ENCODE measurements at places on chromosomes 4 and X. TPM values are rescaled to one million over a fixed set of nuclear protein-coding genes. Genes with fewer than 3 reads are reported as not detected.

Gene ADGRG2
- 12.8 TPM for total RNA-seq

Gene SYTL4
- 32.8 TPM for total RNA-seq

Gene GAGE13
- total RNA-seq: not detected

Gene HTRA3
- 44.8 TPM for total RNA-seq

Gene GABRG1
- 4.1 TPM for total RNA-seq

Gene FGF13
- total RNA-seq: 42.1 TPM

Gene FABP2
- not detected for total RNA-seq

Gene CTPS2
- 42.4 TPM for total RNA-seq

Gene FAM47E
- 6.7 TPM for total RNA-seq

Gene ZNF711
- total RNA-seq: 71.6 TPM

Gene HHIP
- total RNA-seq: 33.3 TPM

Gene DDX53
- total RNA-seq: not detected

Gene TCEANC
- 10.4 TPM for total RNA-seq

Gene TMEM35A
- total RNA-seq: 24.5 TPM

Gene CT45A2
- not detected for total RNA-seq

Gene KANTR
- total RNA-seq: 50.6 TPM

Gene MSANTD1
- 1.3 TPM for total RNA-seq

Gene XPNPEP2
- 2.7 TPM for total RNA-seq

Gene BEX1
- total RNA-seq: 94.6 TPM

Gene P2RY10
- total RNA-seq: 0.22 TPM

Gene TMEM271
- 1.3 TPM for total RNA-seq

Gene ZAR1
- total RNA-seq: 0.44 TPM

Gene MAMLD1
- total RNA-seq: 5.6 TPM

Gene L1CAM
- 57.3 TPM for total RNA-seq

All from camera-type eye (tissue), 1 donor.